ENCODE measurements at places on chromosomes 6 and 20. TPM values are rescaled to one million over a fixed set of nuclear protein-coding genes. Genes with fewer than 3 reads are reported as not detected.
A peak's percentile ranks its signal among the peaks of the same experiment; 100 is the strongest.

POM121L2 gene
- not detected for polyA plus RNA-seq

DNA sequence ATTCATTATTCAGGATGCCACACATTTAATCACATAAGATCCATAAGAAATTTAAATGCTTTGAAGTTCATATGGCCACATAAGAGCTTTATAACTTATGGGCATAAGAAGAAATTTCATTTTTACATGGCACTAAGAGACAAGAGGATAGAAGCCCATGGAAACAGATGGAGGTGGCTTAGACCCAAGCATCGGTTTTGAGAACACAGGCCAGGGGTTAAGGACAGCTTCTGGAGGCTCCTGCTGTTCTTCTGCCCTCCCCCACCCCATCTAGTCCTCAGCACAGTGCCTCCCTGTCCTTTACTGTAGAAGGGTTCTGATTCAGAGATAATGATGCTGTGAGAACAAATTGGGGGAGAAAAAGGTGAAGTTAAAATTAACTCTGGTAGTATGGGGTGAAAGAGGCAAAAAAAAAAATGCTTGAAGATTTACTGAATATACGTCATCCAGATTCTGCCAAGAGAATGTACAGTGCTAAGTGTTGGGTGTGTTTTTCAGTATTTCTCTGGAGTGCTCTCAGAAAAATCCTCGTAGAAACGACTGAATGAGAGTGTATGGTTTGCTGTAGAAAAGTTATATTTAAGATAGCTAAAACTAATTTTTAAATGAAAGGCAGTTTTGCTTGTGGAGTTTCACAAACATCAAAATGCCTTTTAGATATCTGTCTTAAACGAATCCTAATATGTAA, 539.7 kb downstream of the QKI start:
- no peak for DNase-seq

EEF1A2 gene
- polyA plus RNA-seq = 0.99 TPM

MATN4 gene
- polyA plus RNA-seq = 0.04 TPM

DNA sequence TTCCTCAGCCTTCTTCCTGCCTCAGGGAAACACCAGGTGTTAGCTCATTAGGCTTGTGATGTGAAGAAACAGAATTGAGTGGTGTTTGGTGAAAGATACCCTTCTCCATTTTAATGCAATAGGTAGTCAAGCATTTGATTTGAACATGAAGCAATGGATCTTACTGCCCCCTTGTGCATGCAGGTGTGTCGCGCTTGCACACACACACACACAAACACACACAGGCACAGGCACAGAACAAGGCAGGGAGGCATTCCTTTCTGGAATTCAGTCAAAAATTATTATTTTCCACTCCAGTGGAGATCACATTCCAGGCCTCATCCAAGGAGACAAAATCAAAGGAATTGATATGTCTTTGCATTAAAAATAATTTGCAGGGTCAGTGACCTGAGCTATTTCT, 667.0 kb upstream of the MARCKS start:
- DNase-seq = no peak

DNA sequence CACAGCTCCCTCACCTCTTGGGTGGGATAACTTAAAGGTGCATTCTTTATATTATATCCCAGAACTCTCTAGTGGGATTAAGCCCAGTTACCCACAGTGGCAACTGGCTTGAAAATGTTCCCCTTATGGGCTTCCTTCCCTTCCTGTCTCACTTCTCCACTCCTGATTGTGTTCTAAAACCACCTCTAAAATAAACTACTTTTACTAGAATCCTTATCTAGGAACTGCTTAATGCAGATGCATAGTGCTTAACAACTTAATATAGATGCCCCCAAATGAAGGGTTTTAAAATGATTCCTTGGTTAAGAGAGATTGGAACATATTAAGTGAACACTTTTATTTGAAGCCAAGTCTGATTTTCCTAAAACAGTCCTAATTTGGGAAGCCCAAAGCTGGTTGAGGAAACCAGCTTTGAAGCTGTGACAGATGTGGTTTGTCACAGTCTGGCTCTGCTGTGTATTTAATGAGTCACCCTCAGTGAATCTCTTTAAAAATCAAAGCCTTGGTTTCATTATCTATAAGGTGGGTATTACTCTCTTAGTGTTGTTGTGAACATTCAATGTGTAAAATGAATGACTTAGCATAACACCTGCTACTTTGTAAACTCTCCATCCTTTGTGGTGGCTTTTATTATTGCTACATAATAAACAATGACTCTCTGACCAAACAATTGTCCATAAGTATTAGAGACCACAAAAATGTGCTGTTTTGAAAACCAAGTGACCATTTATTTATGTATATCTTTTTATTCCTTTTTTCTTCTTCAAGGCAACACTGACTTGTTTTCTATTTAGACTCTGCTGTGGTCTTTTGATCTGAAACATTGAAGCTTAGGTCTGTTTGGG, 24.4 kb downstream of the PLCB1 start:
- DNase-seq = no peak

- DNase-seq = no peak
Measured at GRCh38 chr6:7917729-7918128, 7.1 kb upstream of the TXNDC5 start.

DNA sequence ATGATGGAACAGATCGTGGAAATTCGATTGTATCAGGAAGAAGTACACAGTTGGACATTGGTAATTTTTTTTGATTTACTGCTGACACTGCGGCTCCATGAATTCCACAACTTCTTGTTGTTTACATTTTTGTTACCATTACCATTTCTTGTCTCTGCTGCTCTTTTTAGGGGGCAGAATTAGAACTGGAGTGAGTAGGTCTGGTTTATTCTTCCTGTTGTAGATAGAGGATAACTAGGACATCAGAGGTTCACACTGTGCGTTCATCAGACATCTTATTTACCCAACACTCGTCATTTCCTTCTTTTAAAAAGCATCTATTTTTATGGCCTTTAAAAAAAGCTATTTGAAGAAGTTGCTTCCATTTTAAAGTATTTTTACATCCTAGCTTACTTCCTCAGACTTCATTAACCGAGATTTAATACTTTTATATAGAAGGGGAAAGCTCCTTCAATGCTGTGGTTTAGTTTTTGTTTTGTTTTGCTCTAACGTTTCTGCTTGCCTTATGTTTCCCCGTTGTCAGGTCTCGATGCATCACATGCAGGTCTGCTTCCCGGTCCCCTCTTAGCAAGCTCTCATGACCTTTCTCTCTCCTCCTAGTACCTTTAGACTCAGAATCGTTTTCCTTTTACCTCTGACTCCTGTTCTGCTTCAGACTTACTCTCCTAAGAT, 139.1 kb downstream of the ARID1B start:
- DNase-seq = no peak

GRCh38 chr6:70667256-70667710, 400 bp upstream of the SMAP1 start:
- DNase-seq = no peak

DNA sequence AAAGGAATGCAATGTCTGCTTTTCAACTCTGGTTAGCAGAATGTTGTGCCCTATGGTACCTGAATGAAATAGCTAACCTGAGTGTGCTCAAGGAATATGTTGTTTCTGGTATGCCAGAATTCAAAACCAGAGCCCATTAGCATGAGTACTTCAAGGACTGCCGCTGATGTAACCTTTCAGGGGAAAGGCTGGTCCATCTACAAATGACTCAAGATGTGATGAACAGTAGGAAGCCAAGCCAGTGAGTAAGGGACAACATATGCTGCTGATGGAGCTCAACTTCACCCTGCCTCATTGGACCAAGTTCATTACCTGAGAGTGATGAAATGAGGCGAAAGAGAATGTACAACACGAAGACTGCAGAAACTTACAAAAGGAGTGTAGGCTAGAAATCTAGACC, 95.7 kb upstream of the BMP2 start:
- DNase-seq = no peak

DNA sequence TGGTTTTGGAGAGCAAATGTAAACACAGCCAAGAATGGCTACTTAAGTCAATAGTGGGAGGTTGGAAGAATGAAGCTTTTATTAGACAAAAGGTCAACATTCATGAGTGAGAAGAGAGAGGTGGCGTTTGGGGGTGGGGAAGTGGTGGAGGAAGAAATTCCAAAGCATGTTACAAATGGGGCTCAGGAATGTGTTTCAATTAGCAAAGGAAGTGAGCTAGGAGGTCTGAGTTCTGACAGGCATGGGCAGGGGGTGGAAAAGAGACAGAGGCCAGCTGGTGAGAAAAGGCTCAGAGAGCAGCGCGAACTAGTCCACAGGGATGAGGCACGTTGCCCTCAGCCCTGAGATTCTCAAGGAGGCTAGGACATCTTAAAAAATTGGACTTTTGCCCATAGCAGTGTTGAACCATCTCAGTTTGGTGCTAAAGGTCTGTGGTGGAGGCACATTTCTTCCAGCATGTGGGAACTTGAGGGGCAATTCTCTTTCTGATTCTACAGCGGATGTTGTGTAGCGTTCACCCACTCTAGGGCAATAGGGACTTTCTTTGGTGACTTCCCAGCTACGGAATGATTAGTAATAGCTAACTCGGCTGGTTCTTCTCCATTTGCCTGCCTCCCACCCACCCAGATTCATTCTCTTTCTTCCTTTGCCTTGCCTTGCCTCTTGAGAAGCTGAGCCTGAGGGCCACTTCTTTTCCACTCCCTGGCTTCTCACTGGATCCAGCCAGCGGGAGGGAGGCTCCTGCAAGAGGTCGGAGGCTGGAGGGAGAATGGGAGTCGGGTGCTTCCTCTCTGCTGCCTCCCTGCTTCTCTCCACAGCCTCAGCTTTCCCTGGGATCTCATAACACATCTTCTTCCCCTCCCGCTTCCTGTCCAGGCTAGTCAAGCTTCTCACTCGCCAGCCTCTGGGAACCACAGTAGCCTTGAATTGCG, 45.1 kb upstream of the NEDD9 start:
- peak; percentile 70 for DNase-seq

BCAS4 gene
- 37.7 TPM for polyA plus RNA-seq

DNA sequence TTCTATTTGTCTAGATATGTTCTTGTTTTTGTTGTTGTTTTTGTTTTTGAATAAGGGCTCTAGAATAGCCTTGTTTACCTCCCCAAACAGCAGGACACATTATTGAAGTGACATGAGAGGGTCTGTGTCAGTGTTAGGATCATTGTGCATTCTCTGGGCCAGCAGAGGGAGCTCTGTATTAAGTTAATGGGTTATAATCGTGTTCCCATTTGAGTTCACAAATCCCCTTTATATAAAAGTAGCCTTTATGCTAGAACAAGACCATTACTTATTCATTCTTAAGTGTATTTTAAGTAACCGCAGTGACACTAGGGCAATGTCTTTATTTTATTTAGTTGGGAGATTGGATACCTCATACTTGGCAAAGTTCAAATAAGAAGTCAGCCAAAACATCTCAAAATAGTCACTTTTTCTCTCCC, 44.8 kb downstream of the STK4 start:
- peak; percentile 39 for DNase-seq

GABRR2 gene
- polyA plus RNA-seq = 0.12 TPM

- DNase-seq = no peak
Measured at GRCh38 chr6:138523347-138524210, 24.3 kb upstream of the NHSL1 start.

PSORS1C1 gene
- polyA plus RNA-seq = 0.94 TPM

ULBP3 gene
- polyA plus RNA-seq = 13.1 TPM

SLC35D3 gene
- polyA plus RNA-seq = not detected

GRCh38 chr20:58755766-58756449, 63.3 kb downstream of the NPEPL1 start:
- DNase-seq = no peak

- peak; percentile 13 for DNase-seq
Measured at GRCh38 chr6:151240791-151241642, 1.2 kb downstream of the AKAP12 start.

GJA10 gene
- not detected for polyA plus RNA-seq

- DNase-seq = no peak
Measured at GRCh38 chr6:142913511-142914047, 31.4 kb downstream of the HIVEP2 start.

GRCh38 chr20:47677635-47678453, 107.4 kb downstream of the SULF2 start:
- DNase-seq = no peak

- no peak for DNase-seq
Measured at GRCh38 chr6:44645276-44645675, 257.8 kb downstream of the CDC5L start.

DNA sequence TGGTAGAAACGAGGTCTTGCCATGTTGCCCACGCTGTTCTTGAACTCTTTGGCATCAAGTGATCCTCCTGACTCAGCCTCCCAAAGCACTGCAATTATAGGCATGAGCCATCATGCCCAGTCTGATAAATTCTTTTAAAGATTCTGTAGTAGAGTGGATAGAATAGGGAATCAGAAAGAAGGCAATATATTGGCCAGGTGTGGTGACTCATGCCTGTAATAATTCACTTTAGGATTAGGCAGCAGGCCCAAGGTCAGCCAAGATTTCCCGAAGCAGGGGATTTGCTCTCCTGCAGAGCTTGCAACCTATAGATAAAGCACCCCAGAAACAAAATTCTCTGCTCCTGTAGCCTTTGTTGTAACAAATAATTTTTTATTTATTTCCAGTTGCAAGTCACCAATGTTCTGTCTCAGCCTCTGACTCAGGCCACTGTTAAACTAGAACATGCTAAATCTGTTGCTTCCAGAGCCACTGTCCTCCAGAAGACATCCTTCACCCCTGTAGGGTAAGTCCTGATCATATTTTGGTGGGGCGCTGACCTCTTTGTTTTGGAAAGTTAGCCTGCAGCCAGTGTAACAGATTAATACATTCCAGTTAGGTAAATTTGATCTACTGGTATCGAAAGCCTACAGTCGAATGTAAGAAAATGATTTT, 30.4 kb upstream of the MROH8 start:
- no peak for DNase-seq

BTN1A1 gene
- not detected for polyA plus RNA-seq

- no peak for DNase-seq
Measured at GRCh38 chr6:89058627-89059026, 21.9 kb upstream of the PNRC1 start.

DNA sequence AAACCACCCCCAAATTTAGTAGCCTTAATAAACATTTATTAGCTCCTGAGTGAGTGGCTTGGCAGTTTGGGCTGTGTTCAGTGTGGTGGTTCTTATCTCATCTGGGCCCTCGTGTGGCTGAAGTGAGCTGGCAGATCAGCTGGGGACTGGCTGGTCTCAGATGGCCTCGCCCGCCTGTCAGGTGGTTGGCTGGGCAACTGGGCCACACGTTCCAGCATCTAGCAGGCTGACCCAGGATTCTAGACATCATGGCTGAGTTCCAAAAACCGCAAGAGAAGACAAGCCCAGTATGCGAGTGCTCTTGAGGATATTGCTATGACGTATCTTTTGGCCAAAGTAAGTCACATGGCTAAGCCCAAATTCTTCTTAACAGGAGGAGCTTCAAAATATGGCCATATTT, 28.9 kb downstream of the EIF2S2 start:
- peak; percentile 61 for DNase-seq
